ENCODE measurements at places on chromosomes 11 and 22.

DNA sequence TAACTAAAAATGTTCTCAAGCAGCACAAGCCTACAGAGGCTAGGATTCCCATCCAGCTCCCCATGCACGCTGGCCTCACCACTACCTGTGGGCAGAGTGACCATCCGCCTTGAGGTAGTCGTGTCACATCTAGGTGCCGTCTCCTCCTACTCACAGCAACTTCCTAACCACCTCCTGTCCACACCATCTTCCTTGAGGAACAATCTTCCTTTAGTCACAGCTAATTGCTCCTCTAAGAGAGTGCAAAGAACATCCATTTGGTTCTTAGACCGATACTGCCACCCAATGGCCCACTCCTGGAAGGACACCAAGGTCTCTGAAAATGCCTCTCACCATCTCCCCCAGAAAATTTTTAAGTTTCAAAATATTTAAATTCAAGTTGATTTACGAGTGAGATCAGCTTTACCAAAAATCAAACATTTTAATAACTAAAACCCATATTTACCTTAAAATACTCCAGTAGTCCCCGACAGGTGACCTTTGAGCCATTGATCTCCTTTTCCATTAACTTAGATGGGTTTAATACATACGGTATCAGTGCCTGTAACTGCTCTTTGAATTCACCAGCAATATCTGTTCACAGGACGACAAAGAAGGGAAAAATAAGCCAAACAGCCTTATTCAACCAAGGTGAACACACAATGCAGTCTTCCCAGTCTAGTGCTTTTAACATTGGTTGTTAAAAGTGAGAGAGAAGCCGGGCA is 21.7 kb upstream of the PLAAT3 start:
- no peak for DNase-seq

- no peak for DNase-seq
Observed at GRCh38 chr11:116162886-116163230, 609.9 kb downstream of the BUD13 start.

DNA sequence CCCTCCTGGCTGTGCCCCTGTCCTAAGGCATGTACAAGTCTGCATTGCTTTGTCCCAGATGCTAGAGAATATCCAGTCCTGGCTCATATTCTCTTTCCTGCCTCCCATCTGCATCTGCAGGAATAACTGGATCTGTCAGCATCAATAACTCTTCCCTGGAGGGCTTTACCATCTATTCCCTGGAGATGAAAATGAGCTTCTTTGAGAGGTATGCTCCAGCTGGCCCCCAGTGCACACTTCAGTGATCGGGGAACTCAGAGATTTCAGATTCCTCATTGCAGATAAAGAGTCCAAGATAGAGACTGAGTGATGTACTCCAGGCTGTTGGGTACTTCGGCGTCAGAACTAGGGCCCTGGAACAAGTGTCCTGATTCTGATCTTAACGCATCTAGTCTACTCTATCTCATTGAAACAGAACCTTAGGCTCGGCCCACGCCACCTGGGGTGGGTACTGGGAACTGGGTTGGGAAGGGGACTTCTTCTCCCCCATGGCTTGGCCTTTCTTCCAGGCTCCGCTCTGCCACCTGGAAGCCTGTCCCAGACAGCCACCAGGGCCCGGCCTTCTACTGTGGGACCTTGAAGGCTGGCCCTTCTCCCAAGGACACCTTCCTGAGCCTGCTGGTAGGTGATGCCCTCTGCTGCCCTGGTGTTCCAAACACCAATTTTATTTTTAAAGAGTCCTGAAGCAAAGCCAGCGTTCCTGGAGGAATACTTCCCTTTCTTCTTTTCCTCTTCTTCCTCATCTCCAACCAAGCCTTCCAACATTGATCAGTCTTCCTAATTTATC is 17.8 kb upstream of the GLB1L2 start:
- no peak for DNase-seq

DNA sequence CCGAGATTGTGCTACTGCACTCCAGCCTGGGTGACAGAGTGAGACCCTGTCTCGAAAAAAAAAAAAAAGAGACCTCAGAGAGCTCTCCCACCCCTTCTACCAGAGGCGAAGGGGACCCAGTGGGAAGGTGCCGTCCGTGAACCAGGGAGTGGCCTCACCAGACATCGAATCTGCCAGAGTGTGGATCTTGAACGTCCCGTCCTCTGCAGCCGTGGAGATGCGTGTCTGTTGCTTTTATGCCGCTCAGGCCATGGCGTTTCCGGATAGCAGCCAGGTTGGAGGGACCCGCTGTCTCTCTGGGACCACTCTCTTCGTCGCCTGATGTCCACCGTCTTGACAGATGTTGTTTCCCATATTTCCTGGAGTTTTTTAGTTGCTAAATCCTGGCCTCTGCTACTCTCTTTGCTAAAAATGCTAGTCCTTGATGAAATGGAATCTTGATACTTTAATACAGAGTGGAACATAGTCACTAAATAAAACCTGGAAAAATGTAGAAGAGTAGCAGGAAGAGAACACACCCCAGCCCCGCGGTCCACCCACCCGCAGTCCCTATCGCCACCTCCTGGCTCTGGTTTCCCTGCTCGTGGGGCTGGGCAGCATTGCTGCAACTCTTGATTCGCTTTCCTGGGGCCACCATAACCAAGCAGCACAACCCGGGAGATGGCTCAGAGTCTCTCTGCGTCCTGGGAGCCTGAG is 12.0 kb upstream of the MUC6 start:
- no peak for DNase-seq

DNA sequence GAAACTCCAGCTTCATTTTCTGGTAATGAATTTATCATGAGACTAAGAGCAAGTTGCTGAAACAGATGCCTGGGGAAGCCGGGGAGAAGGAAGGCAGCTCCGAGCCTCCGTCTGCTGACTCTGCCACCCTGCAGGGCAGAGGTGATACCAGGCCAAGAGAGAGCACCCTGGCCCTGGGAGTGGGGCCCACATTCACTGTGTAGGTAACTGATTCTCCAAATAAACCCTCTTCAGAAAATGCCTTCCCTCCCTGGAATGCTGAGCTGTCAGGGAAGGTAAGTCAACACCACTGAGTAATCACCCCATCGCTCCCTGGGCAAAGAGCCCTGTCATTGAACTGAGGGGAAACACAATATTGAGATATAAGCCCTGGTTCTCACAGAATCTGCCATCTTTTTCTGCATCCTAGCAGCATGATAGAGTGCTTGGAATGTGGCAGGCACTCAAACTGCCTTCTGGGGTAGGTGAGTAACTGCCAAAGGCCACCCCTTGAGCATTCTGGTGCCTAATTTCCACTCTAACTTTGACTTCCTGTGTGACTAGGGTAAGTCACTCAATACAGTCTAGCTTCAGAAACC is 147.6 kb downstream of the SPATA19 start:
- no peak for DNase-seq

GRCh38 chr11:57207168-57207567 is 25.4 kb downstream of the LRRC55 start:
- DNase-seq: no peak

DNA sequence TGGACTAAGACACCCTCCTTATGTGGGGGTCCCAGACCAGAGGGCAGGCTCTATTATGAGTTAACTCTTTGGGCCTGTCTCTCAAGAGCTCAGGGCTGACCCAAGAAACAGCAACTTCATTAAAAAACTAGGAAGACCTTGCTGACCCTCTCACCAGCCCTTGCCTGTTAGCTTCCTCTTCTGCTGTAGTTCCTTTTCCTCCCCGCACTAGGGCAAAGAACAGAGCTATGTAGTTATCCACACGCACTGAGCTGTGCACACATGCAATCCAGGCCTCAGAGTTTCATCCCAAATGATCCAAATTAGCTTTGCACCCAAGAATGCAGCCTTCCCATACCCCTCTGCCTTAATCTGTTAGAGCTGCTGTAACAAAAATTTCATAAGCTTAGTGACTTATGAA is 539.6 kb upstream of the CADM1 start:
- no peak for DNase-seq

DNA sequence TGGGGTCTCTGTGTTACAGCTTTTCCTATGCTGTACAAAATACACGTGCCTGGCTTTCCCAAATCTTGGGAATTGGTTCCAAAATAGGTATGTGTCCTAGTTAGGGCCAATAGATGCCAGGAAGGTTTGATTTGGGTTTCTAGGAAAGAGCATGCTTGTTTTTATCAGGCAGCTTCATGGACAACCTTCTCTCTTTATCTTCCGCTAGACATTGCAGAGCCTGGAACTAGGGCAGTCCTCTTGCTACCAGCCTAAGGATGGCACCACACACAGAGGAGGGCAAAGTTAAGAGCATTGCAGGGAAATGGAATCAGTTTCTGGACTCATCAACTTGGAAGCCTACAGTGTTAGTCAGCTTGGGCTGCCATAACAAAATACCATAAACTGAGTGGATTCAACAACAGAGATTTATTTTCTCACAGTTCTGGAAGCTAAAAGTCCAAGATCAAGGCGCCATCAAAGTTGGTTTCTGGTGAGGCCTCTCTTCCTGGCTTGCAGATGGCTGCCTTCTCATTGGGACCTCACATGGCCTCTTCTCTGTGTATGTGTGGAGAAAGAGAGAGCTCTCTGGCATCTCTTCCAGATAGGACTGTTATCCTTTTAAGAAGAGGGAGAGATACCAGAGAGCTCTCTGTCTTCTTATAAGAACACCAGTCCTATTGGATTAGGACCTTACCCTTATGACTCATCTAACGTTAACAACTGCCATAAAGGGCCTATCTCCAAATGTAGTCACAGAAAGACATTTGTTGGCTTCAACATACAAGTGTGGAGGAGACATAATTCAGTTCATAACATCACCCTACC is 27.3 kb upstream of the CREB3L1 start:
- no peak for DNase-seq

GRCh38 chr11:111361052-111361801 is 17.8 kb downstream of the POU2AF1 start:
- no peak for DNase-seq

DNA sequence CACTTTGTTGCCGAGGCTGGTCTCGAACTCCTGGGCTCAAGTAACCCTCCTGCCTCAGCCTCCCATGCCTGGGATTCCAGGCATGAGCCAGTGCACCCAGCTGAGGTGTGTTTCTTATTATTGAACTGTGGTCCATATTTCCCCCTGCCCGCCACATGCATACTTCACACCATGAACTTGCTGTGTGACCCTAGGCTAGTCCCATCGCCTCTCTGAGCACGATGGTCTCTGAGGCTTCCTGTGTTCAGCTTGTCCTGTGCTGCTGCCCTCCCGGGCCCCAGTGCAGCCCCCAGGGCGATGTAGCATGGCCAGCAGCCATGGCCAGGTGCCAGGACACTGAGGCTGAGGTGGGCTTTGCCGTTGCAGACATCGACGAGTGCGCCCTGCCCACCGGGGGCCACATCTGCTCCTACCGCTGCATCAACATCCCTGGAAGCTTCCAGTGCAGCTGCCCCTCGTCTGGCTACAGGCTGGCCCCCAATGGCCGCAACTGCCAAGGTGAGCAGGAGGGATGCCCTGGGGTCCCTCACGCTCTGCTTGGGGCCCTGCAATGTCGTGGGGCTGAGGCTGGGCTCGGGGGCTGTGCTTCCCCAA is 45.7 kb downstream of the FBLN1 start:
- no peak for DNase-seq

GRCh38 chr11:63686926-63687325 is 5.6 kb downstream of the RTN3 start:
- no peak for DNase-seq

DNA sequence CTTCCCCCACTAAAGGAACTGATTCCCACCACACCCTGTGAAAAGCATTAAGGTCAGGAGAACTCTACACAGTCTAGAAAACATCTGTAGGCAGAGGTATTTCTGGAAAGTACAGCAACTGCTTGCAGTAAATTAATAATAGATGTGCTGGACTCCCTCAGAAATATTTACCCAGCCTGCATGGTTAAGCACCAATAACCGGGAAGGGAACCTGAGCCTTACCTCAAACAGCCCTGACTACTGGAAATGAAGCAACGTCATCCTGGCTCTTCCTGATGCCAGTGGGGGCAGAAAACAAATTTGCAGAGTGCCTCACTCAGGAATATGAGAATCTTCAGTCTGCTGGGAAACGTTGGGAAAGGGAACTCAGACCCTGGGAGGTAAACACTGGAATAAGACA is 318.1 kb downstream of the TENM4 start:
- DNase-seq: no peak

DNA sequence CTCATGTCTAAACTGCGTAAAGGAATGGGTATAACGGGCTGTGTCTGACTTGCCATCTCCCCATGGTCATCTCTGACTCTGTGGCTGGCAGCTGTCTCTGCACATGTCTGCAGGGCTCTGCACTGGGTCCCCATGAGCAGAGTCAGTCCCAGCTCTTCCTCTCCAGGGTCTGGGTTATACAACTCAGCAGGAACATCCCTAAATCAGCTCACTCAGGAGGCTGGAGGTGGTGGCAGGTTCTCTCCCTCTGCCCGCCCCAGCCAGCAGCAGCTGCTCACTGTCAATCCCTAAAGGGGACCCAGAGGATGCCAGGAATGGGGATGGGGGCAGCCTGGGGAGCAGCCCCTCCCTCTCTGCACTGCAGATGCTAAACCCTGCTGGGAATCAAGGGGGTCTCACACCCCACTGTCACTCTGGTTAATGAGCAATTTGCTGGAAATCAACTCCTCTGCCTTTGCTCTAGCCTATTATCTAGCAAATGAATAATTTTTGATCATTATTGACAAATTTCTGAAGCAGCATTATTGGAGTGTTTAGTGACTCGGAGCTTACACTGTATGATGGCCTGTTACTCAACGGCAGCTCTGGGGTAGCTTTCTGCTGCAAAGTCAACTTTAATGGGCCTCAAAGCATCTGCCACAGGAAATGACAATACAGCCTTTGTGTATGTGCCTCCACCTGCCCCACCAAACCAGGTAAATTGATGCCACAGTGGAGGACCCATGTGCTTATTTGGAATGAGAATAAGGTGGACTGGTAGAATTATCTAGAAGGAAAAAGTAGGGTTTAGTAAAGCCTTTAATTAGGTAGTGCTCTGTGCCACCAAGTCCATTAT is 55.7 kb upstream of the SHANK2 start:
- DNase-seq: no peak

DNA sequence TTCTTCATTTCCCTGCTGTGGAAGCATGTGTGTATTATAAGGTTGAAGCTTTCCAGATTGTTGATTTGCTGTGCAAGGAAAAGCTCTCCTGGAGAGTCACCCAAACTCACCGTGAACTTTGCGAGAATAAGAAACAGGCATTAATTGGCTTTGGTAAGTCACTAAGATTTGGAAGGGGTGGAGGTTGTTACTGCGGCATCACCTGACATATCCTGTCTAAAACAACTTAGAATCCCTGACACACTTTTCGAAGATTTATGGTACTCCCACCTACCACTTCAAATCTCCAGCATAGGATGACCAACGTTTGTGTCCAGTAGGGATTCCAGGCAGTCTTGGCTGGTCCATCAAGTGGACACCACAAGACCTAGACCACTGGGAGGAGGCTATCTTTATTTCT is 518.3 kb downstream of the MN1 start:
- DNase-seq: no peak

GRCh38 chr22:38404419-38404818 is 50.6 kb downstream of the KCNJ4 start:
- DNase-seq: no peak

DNA sequence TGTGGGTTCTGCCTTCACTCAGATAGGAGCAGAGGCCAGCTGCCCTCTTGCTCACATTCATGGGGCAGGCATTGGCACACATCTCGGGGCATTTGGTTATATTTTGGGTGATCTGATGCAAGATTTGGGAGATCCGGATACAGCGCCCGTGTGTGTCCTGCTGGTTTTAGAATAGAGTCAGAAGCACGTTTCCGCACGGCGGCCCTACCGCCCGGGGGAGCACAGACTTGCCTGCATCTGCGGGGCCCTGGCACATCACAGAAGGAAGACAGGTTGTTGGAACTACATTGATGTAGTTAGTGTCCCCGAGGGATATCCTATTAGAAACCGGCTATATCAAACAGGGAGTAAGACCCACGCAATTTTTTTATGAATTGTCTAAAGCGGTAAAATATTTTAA is 982.8 kb downstream of the NTM start:
- DNase-seq: no peak

- no peak for DNase-seq
Observed at GRCh38 chr11:119222308-119222707, 16.2 kb downstream of the CBL start.
